Mucosa of descending colon (tissue), 3 donors: ENCODE measurements at places on chromosomes 6 and 20.

DNA sequence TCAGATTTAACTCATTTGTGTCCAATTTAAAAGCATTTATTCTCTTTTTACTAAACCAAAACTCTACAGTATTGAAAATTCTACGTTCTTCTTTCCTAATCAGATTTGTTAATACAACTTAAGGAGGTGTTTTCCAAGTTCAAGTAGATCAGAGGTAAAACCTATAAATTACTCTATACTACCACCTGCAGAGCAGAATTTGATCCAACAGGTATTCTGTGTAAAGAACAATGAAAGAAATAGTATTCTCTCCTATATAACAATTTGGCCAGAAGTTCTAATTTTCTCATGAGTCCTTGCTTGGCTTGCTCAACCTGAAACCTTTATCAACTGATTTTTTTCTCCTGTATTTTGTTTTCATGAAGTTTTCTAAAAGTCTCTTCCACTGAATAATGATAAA lies 28.5 kb upstream of the DST start:
- DNase-seq: no peak

- DNase-seq: peak; percentile 88
These were observed 1.1 kb upstream of the AFDN start for GRCh38 chr6:167825332-167826229.

DNA sequence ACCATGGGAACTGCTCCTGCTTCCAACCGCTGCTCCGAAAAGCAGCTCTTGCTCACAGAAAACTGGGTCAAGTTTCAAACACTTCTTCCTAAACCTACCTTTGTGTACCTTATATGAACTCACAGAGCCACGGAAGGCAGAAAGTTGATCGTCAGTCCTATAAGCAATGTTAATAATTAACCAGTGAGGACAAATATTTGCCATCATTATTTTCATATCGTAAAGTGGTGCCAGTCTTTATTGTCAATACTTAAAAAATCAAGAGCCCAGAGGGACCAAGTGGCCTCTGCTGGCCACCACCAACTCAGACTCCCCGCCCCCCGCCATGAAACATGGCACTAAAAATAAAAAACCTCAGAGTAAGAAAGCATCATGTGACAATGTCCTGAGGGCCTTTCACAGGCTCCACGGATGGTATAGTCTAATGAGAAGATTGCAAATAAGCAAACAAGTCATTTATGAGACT lies 9.1 kb upstream of the PBOV1 start:
- peak; percentile 67 for DNase-seq

DNA sequence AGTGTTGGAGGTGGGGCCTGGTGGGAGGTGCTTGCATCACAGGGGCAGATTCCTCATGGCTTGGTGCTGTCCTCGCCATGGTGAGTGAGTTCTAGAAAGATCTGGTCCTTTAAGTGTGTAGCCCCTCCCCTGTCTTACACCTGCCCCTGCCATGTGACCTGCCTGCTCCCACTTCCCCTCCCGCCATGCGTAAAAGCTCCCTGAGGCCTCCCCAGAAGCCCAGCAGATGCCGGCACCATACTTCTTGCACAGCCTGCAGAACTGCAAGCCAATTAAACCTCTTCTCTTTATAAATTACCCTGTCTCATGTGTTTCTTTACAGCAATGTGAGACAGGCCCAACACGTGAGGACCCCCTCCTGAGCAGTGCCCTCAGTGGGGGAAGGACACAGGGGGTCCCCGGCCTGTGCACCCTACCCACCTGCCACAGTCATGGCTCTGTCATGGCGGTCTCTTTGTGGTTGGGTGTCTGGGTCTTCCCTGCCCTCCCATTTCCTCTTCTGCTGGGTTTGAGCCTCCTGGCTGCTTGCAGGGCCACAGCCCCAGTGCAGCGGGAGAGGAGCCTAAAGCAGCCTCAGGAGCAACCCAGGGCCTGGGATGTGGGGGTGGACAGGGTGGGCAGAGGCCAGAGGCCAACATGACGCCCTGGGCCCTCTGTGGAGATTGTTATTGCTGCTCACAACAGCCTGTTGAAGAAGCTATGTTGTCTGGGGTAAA lies 87.2 kb upstream of the QKI start:
- DNase-seq: no peak

- no peak for DNase-seq
These were observed 5.5 kb downstream of the RWDD2A start for GRCh38 chr6:83198486-83199172.

GRCh38 chr6:34984416-34984815 lies 95.4 kb downstream of the ANKS1A start:
- no peak for DNase-seq

DNA sequence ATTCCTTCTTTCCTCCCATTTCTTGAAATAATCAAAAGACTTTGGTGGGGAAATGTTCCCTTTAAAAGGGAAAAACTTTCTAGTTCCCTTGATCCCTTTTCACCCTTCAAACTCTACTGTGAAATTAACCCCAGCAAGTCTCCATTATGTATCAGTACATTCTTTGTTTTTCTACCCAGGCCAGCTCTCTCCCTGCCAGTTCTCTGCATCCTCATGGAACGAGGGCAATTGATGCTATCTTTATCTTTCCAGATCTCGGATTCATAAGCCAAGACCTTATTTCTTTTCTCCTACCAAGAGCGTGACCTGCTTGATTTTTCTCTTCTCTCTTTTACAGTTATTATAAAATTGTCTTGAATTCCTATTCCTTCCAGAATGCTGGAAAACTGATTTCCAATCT lies 75.8 kb downstream of the ADGRB3 start:
- no peak for DNase-seq

DNA sequence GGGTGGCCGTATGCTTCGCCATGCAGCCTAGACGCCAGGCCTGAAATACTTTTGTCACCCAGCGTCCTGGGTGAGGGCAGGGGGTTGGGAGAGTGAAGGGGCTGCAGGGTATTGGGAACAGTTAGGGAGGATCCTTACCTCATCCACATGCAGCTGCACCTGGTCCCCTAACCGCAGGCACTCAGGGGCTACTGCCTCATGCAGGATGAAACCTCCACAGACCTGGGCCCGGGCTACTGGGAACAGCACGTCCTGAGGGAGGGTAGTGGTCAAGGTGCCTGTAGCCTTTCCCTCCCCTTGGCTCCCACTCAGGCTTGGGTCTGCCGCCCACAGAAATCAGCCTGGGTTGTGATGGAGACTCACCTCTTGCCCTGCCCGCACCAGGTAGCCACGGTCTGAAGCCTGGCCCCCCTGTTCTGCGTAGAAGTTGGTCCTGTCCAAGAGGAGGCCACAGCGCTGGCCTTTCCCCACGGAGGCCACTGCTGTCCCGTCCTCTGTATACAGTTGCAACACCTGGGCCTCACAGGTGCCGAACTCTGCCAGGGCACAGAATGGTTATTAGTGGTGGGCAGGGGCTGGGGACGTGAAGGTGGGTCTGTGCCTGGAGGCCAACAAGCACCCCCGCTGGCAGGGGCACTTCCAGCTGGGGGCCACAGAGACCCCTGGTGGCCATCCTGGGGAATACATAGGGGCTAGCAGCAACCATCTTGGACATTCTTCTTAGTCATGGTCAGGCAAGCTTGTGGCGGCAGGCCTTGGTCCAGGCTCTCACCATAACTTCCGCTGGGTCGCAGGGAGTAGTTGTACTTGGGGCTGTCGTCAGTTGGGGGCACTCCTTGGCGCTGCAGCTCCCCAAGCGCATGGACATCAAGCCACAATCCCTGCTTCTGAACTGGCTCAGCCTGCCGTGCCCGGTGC lies 8.6 kb downstream of the AARS2 start:
- DNase-seq: no peak

DNA sequence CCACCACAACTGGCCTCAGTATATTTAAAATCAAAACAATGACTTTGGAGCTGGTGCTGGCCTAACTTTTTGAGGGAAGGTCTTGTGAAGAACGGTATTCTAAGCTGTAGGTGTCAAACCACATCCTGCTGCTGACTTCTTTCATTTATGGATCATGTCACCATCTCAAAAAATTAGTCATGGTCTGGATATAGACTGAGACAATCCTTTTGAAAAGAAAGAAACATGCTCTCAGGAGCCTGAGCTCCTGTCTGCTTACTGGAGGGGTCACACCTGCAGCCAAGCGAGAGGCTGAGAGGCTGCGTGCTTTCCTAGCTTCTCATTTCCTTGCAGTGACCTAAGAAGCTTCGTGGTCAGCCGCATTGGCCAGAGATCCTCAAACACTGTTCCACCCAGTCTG lies 55.2 kb downstream of the TIAM2 start:
- DNase-seq: no peak

GRCh38 chr20:5211803-5212714 lies 85.3 kb downstream of the CDS2 start:
- DNase-seq: no peak

DNA sequence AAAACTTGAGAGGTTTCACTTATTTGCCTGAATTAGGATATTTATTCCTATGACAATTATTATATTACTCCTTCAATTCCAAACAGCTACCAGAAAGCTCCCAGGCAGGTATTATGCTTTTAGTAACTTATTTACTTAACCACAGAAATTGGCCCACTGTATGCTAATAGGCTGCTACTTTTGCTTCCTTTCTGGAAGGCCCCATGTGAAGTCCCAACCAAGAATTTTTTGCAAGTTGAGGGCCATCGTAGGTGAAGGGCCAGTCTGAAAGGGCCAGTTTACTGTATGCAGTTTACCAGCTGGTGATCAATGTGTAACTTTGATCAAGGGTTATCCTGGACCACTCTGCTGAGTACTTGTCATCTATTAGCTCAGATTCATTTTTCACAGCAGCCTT lies 45.0 kb downstream of the EDN1 start:
- DNase-seq: no peak

DNA sequence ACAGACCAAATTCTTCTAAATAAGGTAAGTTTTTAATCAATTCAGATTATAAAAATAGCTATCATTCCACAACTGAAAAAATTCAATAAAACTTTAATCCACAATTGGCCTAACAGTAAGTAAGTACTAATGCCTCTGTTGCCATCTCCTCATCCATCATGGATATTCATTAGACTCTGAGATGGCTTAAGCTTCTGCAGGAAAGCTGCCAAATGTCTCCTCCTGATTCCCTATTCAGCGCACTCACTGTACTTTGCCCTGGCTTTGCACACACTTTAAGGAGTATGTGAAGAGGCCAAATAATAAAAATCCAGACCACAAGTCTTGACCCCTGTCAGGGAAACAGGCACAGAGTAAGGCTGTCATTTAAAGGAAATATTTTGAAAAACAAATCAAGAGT lies 23.6 kb downstream of the PGM3 start:
- DNase-seq: no peak
